Stimulated activated CD8-positive, alpha-beta memory T cell treated with anti-CD3 and anti-CD28 coated beads, Interleukin-15, amount 100 ng/mL, for 48 hours (primary cell): ENCODE measurements at places on chromosomes 5 and 9.
A peak's percentile ranks its signal among the peaks of the same experiment; 100 is the strongest.

- no peak for DNase-seq
Measured at GRCh38 chr9:68648971-68649370, 56.1 kb upstream of the PIP5K1B start.

GRCh38 chr9:97468658-97469448 is 32.6 kb upstream of the TMOD1 start:
- DNase-seq: peak; percentile 4

DNA sequence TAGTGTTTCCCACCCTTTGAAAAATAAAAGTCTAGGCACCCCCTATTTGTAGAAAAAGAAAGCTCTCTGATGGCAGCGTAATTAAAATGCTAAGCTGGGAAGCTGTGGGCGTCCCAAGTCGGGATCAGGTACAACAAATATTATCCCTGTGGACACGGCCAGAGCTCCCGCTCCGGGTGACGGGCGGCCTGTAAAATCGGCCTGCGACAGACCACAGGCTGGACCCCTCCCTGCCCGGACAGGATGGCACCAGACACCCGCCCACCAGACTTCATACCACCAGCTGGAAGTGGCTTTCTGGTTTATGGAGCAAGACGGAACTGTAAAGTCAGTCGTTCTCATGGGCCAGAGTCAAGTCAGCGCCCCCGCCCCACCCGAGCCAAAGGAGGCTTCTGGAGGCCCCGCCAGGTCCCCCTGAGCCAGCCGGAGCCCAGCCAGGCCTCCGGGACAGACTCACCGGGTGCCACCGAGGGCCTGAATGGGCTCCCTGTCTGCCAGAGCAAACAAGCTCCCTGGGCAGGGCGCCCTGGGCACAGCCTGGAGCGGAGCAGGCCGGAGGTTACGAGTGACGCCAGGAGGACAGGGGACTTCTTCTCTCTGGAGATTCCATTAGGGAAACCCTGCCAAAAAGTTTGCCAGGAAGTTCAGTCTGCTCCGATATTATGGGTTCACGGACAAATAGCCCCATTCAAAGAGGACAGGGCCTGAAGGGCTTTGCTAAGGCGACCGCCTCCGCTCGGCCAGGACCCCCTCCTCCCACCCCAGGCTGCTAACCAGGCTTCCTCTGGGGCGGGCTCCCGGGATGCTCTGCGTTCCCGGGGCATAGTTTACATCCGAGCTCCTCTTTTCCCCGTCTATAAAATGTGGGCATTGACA is 173.7 kb downstream of the ERCC6L2 start:
- no peak for DNase-seq

DNA sequence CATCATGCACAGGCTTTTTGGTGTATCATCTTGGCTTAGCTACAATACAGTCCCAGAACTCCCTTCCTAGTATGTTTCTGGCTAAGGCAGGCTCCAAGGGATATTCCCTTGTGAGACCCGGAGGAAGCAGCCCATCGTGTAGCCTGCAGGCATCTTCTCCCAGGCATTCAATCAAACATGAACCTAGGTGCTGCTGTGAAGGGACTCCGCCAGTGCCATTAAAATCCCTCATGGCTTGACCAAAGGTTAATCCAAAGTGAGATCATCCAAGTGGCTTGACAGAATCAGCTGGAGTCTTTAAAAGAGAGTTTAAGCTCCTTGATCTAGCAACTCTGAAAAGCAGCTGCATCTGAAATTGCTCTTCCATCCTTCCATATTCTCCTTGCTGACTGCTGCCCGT is 333.9 kb downstream of the DIRAS2 start:
- DNase-seq: no peak

GRCh38 chr5:156800929-156801328 is 49.2 kb upstream of the PPP1R2B start:
- DNase-seq: no peak

GRCh38 chr5:2203774-2204173 is 321.0 kb upstream of the IRX4 start:
- DNase-seq: no peak

DNA sequence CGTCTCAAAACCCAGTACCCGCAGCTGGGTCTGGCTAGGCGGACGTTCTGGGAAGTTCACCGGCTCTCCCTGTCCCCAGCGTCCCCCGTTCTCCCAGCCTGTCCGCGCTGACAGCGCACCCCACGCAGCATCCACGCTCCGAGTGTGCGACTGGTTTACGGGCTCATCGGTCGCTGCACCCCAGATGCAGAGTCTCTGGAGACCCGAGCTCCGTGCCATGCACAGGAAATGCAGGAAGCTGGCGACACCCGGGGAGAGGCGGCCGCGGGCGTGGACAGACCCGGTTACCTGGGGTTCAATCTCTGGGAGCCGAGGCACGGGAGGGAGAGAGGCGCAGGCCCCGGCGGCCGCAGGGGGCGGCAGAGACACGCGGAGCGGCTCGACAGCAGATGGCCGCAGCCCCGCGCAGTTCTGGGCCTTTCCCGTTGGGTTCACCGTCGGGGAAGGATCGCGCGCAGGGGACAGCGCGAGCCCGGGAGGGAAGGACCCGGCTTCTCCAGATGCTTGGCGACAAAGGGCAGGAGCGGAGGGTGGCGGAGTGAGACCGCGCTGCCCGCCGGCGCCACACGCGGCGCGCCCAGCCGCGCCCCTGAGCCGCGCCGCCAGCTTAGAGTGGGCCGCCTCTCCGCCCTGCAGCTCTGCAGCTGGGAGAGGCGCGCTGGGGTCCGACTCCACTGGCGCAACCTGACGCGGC is 558 bp downstream of the SHROOM1 start:
- DNase-seq: peak; percentile 68

DNA sequence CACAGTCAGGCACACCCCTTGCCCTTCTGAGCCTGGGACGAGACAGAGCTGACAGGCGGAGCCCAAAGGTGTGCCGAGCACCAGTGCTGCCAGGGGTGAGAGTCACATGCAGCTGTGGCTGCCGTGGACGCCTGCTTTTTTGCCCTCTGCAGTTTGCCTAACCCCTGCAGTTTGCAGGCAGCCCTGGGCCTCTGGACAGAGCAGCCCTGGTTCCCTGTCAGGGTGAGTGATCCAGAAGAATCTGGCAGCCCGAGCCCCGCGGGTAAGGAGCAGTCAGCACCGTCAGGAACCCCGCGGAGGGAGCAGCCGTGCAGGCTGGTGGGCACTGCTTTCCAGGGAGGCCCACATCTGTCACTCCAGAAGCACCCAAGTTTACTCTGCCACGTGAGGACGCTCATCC is 30.3 kb downstream of the CEP72 start:
- no peak for DNase-seq

DNA sequence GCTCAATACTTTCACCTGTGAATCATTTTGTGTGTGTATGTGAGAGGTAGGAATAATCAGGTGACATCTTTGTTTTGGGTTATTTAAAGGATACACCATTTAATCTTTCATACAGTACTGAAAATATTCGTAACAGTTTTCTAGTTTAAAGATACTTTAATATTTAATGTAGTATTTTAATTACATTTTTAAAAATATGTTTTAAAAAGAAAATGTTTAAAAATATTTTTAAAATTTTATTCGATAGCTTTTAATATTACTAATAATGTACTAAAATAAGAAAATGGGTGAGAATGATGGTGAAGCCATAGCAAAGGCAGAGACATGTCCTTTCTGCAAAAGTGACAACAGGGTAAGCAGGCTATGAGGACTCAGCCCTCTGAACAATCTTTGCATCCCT is 56.3 kb upstream of the MEF2C start:
- no peak for DNase-seq

DNA sequence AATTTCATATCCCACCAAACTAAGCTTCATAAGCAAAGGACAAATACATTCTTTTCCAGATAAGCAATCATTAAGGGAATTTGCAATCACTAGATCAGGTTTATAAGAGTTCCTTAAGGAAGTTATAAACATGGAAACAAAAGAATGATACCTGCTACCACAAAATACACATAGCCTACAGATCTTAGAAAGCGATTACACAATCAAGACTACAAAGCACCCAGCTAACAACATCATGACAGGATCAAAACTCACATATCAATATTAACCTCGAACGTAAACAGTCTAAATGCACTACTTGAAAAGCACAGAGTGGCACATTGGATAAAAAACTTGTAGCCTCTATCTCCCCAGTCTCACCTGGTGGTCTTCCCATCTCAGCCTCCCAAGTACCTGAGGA is 512.4 kb upstream of the PTGER4 start:
- no peak for DNase-seq

- DNase-seq: no peak
Measured at GRCh38 chr9:100426189-100426529, 784 bp upstream of the MSANTD3 start.

- no peak for DNase-seq
Measured at GRCh38 chr9:82513242-82513751, 524.7 kb downstream of the SPATA31D1 start.

- no peak for DNase-seq
Measured at GRCh38 chr5:147055089-147055826, 176.7 kb upstream of the PPP2R2B start.

DNA sequence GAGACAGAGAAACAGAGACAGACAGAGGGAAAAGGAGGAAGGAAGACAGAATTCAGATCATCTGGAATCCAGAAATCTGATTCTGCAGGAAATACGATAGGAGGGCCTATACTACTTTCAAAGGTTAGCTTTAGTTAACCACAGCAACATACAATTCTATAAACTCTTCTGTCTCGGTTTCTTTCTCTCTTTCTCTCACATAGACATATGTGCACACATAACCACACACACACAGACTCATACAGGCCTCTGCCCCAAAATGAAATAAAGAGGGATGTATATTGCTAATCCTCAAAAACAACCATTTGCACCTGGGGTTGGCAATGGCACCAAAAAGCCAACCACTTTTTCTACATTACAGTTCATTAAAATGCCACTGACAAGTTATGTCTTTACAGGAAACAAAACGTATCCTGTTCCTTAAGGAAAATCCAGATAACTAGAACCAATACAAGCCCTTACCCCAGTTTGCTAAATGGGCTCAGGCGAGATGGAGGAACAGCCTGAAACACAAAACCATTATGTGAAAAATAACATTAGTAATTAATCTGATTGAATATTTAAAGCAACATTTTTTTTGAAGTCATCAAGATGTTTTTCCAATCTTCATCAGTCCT is 372.3 kb upstream of the CCNH start:
- DNase-seq: no peak

DNA sequence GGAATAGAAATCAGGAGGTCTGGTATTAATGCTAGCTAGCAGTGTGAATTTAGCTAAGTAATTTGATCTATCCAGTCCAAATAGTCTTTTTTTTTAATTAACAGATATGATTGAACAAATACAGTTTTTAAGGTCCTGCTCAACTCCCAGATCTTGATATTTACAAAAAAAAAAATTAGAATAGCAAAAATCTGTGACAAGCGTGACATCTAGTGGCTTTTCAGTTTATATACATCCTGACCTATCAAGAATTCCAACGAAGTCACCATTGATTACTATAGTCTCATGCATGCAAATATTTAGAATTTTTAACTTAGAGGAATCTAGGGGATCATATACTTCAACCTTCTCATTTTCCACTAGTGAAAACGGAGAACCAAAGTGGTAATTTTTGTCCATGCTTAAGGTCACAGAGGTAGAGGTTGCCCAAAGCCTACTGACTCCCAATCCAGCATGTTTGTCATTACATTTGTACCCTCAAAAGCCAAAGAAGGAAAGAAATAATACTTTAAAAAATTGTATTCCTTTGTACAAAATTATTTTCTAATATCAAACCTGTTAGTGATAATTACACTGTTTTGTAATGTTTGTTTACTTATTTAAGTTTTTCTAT is 17.6 kb upstream of the TARS1 start:
- DNase-seq: no peak

- DNase-seq: no peak
Measured at GRCh38 chr5:75921011-75921410, 162.2 kb upstream of the SV2C start.

DNA sequence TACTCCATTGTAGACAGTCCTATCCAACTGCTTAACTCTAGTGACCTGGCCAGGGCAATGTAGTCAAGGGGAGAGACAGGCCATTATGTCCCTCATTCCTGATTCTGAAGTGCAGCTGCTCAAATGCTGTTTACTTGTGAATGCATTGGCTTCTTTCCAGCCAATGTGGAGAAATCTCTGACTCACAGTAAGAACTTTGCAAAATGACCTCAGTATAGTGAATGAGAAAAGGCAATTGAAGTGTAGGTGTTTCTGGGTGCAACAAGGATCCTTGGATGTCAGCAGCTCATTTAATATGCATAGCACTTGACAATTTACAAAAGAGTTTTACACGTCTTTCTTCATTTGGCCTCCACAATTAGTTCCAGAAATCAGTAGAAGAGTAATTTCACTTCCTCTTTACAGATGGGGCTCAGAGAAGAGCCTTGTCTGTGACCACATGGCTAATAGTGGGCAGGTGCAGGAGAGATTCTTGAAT is 367.2 kb downstream of the OSTF1 start:
- DNase-seq: no peak

- DNase-seq: no peak
Measured at GRCh38 chr9:86766912-86767311, 180.4 kb downstream of the GAS1 start.

DNA sequence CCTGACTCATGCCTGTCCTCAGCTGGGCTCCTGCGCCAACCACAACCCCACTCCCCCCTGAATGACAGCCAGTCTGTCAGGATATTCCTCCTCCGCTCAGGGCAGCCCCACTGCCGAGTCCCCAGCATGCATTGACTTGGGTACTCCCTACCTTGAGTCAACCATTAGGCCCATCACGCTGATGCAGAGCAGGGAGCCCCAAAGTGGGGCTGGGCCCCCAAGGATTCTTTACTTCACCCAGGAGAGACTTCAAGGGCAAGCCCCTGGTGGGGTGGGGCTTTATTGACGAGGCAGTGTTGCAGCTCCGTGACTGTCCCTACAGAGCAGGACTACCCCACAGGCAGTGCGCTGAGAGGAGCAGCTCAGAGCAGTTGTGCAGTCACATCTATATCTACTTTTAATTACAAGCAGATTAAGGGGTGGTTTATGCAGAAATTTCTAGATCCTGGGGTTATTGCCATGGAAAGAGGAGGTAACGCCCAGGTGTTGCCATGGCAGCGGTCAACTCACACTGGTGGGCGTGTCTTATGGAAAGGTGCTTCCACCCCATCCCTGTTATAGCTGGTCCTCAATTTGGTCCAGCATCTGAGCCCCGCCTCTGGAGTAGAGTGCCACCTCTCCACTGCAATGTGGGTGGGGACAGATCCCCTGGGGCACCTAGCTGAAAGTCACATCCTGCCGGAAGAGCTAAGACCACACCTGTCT is 32.1 kb upstream of the FCN1 start:
- DNase-seq: no peak

DNA sequence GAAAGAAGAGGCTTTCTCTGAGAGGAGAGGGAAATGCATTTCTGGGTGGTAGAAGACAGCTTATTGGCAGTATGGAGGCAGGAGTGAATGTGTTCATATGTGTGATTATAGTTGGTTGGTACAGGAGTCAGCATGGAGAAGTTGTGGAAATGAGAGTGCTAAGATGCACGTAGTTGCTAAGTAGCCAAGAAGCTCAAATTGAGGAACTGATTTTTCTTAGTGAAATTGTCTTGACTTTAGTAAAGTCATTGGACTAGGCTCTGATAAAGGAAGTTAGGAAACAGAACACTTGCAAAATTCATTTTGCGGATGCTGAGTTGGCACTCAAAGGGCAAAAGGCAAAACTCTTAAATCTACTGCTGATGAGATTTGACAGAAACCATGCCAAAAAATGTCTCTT is 158.9 kb upstream of the VCAN start:
- DNase-seq: no peak

GRCh38 chr5:175556794-175557193 is 78.4 kb downstream of the SFXN1 start:
- no peak for DNase-seq
